HT-29 (cell line): ENCODE measurements at places on chromosomes 6 and 20. TPM values are rescaled to one million over a fixed set of nuclear protein-coding genes. Genes with fewer than 3 reads are reported as not detected.

TMEM170B gene
- total RNA-seq: 0.42 and 0.56 TPM in 2 replicates

DNA sequence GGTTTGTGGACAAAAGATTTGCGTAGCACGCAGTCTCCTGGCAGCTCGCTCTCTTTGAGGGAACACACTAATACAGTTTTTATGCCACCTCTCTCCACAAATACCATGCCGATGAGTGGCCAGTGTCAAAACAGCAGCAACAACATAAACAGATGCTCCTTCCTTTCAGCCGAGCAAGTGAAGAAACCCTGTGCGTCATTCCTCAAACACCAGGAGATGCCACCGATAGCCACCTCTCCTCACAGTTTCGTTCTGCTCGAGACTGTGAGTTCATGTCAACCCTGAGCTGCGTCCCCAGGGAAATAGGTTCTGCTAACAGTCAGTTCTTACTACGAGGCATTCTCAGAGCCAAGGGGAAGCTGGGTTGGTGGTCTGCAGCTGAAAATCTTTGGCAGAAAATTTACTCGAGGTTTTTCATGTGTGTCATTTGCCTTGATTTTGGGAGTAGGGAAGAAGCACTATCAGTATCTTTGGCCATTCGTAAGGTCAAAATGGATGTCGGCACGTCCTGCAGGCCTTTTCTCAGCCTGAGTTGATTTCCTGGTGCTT is 59.9 kb downstream of the EYA2 start:
- no peak for DNase-seq

DNA sequence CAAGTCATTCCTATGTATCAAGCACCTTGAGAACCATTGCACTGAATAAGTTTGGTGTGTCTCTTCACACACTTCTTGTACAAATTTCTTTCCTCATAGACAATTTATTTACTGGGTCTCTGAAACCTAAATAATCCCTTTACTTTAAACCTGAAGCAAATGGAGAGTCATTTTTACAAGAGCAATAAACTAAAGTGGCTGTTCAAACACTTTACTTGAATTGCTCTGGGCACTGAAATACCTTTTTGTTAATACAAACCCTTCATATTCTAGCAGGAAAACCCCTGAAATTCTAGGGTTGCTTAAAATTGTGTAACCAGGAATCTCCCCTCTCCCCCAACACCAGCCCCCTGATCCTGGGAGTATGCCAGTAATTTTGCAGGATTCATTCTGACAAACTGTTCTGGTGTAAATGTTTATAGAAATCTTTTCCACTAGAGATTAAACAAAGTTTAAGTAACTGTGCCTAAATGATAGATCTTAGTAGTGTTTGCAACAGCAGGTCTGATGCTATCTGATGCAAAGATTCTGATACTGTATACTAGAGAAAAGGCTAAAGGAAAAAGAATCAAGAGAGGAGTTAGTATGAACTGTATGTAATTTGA is 13.4 kb downstream of the RSPO3 start:
- DNase-seq: no peak

MDFI gene
- 0.36 and 1.5 TPM in 2 replicates for total RNA-seq

TXLNB gene
- total RNA-seq: not detected in 2 replicates

DNA sequence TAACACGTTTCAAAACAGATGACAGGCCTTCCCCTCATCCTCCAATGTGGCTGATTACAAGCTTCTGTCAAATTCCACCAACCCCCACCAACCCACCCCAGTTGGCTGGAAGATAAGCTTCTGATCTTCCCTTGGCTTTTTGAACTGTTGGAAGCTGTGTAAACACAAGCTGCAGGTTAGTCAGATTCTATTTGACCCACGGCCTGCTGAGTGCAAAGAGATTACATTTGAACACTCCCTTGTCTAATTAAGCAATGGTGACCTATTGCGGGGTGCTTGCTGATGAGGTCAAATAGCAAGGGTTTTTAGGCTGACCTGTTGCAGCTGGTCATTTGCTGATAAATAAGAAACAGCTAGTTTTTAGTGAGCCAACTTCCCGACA is 379.7 kb downstream of the BMP2 start:
- no peak for DNase-seq

CPXM1 gene
- not detected in 2 replicates for total RNA-seq

DNA sequence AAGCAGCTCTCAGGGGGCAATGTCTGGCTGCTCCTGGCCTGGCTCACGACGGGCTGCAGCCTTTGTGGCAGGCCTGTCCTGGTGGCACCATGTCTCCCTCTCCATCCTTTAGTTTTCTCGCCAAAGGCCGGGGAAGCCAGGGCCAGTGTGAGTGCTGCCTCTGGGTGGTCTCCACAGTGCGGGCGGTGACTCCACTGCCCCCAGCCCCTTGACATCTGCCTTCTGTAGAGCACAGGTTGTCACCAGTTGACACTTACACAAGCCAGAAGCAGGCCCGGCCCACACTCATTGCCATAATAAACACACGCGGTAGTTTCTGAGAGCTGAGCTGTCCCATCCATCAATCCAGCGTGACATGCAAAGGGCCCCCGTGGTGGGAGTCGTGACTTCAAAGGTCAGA is 219.5 kb downstream of the TFAP2C start:
- DNase-seq: no peak

- no peak for DNase-seq
Measured at GRCh38 chr6:169967687-169968086, 216.3 kb downstream of the ERMARD start.

FNDC11 gene
- total RNA-seq: 2.2 and 2.4 TPM in 2 replicates

LAMP5 gene
- not detected in 2 replicates for total RNA-seq

GRCh38 chr6:63597141-63598048 is 25.1 kb downstream of the LOC128125822 start:
- no peak for DNase-seq

MLN gene
- not detected in 2 replicates for total RNA-seq

SIRPA gene
- 0.13 and 0.53 TPM in 2 replicates for total RNA-seq

DNA sequence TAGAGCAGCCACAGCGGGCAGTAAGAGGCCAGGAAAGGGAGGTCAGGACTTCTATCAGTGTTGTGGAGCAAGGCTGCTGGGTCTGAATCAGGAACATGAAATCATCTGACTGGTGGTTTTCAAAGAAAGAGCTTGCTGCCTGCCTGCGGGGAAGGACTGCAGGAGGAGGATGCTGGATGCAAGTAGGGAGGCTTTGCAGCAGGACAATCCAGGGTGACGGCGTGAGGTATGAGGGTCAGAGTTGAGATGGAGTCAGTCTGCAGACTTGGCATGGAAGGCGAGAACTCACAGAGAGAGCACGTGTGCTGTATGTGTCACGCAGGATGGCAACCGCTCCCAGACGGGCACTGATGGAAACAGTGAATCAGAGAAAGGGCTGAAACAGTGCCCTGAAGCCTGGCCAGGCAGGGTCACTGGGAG is 59.2 kb upstream of the CD93 start:
- no peak for DNase-seq

DNA sequence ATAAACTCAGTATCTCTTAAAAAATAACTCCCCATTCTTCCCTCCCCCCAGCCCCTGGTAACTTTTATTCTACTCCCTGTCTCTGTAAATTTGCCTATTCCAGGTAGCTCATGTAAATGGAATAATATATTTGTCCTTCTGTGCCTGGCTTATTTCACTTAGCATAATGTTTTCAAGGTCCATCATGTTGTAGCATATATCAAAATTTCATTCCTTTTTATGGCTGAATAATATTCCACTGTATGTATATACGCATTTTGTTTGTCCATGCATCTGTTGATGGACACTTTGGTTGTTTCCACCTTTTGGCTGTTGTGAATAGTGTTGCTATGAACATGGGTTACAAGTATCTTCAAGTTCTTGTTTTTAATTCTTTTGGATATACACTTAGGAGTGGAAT is 13.0 kb downstream of the PERP start:
- no peak for DNase-seq

DNA sequence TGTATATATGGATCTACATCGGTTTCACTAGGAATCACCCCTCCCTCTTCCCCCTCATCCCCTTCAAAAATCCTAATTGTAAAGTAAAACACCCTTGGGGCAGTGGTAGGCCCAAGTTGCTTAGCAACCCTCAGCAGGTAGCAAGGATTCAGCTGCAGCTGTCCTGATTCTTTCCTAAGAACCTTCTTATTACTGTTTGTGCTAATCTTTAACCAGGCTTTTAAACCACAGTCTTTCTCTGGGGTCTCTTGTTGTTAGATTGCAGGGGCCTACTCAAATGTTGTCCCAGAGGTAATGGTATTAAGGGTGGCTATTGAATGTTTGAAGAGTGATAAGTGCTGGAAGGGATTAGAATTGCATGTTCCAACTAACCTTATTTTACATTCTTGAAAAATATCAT is 46.4 kb downstream of the PRL start:
- no peak for DNase-seq

DNA sequence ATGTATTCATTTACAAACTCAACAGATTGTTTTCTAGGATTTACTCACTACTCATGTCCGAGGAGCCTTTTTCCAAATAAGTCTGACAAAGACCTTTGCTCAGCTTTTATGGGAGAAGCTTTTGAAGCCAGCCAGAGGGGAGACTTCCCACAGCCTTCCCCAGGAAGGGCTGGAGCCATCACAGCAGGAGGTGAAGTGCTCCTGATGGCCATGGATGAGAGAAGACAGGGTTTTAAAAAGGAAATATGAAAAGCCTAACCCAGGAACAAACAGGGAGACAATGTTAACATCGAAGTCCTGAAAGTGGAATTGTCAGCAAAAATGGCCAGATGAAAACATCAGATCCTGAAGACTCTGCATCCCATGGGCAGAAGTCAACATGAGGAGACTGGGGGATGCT is 11.6 kb upstream of the TAGAP start:
- no peak for DNase-seq

DNA sequence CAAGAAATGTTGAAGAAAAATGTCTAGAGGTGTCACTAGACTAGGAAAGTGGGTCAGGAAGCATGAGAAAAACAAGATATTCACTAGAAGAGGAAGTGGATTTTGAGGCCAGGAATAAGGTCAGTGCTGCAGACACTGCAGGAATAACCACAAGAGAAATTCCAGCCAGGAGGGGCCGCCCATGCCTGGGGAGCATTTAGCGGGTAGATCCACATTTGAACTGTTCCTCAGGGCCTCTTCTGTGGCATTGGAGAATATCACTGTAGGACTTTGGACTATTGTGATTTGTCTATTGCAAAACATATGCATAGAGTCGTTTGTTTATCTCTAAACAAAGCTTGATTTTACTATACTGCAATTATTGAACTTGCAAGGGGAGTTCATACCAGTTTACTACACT is 49.6 kb upstream of the CCDC28A start:
- peak; percentile 39 for DNase-seq

PIGT gene
- total RNA-seq: 164 and 165 TPM in 2 replicates

DNA sequence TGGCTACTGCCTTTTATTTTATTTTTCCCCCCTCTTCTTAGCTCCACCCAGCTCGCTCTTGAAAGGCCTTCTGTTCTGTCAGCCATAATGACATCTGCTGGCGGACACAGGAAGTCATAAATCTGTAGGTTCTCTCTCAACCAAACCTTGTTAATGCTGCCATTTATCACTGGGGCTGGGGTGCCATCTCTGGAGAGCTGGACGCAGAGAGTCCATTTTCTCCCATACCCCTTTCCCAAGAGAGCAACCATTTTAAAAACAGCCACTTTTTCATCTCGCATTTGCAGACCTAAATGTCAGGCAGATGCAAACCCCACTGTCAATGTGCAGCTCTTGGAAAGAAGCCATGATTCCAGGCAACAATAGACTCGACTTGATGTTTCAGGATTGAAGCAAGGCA is 13.0 kb upstream of the TSHZ2 start:
- DNase-seq: peak; percentile 85

GRCh38 chr6:164927288-164928056 is 381.9 kb downstream of the C6orf118 start:
- peak; percentile 63 for DNase-seq

DNA sequence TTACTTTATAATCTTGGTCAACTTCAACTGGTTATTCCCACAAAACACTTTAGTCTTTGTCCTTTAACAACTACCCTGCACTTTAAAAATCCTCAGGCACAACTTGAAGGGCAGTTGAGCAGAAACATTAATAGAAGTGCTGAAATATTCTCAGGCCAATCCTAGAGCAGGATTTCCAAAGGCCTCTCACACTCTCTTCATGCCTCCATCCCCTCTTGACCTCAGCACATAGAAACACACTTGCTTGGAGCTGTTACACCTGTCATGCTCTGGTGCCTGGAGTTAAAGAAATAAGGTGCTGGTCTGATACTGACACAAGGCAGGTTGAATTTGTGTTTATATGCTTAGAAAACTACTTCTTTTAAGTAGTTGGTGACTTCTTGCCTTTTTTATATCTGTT is 618.8 kb upstream of the POU3F2 start:
- DNase-seq: no peak

LATS1 gene
- total RNA-seq: 9.2 and 9.4 TPM in 2 replicates

DNA sequence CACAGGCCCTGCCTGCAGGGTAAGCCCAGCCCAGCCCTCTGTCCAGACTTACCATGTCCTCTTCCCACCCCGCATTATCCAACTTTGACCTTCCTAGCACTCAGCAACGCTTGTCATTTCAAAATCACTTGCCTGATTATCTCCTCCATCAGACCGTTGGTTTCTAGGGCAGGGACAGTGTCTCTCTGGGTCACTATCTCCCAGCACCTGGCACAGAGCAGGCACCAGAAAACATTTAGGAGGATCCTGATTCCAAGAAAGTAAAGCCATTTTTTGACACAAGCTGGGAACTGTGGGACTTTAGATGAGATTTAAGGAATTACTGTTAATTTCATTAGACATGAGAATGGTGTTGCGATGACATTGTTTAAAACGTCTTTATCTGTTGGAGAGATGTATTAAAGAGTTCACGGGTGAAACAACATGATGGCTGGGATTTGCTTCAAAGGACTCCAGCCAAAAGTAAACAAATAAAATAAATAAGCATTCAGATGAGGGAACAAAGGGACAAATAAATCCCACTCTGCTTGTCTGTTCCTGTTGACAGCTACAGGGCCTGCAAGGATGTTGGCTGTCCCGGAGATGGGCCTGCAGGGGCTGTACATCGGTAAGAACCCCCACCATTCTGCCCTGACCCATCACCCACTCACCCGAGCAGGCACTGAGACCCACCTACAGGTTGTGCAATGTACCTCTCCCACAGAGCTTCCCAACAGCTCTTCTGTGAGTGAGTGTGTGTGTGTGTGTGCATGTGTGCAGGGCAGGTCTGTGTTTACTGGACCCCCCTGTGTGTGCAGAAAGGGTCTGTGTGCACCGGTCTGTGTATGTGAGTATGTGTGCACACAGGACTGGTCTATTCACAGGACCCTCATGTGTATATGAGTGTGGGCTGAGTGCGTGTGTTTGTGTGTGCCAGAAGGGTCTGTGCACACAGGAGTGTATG is 5.9 kb downstream of the HSPA12B start:
- DNase-seq: no peak

DNA sequence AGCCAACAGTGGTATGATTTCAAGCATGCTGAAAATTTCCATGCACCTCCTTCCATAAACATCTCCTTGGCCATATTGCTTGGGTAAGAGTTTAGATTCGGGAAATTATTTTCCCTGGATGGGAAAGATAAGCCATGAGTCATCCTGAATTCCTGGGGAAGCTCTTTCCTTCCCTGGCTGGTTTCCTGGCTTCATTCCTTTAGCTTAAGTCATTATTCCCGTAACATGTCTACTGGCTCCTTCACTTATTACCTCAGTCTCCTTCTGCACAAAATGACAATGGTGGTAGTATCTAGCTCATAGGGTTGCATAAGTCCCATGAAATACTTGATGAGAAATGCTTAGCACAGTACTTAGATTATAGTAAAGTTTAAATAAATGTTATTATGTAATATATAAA is 27.6 kb downstream of the TINAG start:
- peak; percentile 59 for DNase-seq
